Gastroesophageal sphincter (tissue), 4 donors: ENCODE measurements at places on chromosomes 2 and 18. TPM values are rescaled to one million over a fixed set of nuclear protein-coding genes. Genes with fewer than 3 reads are reported as not detected.

SIX3 gene
- not detected for total RNA-seq

- ATAC-seq: peak; percentile 30
Measured at GRCh38 chr2:202032846-202033316, 774 bp upstream of the FZD7 start.

- ATAC-seq: no peak
Measured at GRCh38 chr2:151374436-151374835, 17.0 kb downstream of the TNFAIP6 start.

COLEC11 gene
- 4.6 TPM for total RNA-seq

GRCh38 chr2:5885451-5886173 is 193.4 kb downstream of the SOX11 start:
- ATAC-seq: no peak

TBR1 gene
- total RNA-seq: not detected

GRCh38 chr2:41718705-41719104 is 329.1 kb upstream of the PKDCC start:
- no peak for ATAC-seq

- ATAC-seq: no peak
Measured at GRCh38 chr2:67671464-67672450, 274.6 kb downstream of the ETAA1 start.

GRCh38 chr18:44507729-44508325 is 172.9 kb upstream of the SETBP1 start:
- peak; percentile 65 for ATAC-seq

- ATAC-seq: no peak
Measured at GRCh38 chr2:42236911-42237310, 67.8 kb downstream of the EML4 start.

DNA sequence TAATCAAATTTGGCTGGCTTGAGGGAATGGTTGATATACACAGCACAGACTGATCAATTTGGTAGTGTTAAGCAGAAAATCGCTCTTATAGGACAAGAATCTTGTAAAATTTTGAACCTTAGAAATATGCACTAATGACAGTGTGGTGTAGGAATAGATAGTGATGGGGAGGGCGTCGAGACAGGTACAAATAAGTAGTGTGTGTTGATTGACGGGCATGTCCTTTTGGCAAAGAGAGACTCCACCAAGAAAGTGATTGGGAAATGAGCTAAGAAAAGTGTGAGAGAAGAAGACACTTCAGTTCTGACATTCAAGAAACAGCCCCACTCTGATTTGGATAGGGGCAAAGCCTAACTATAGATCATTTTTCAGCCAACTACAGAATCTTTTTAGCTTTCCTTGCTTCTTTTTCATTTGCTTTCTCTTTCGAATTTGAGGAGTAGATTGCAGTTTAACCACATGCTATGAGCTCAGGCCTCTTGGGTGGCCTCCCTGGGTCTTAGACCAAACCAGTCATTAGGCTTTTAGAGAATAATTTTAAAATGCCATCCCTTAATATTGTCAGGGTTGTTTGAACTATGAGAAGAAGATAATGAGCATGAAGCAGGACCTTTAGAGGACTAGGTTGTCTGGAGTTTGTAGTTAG is 127.1 kb downstream of the CERS6 start:
- no peak for ATAC-seq

DNA sequence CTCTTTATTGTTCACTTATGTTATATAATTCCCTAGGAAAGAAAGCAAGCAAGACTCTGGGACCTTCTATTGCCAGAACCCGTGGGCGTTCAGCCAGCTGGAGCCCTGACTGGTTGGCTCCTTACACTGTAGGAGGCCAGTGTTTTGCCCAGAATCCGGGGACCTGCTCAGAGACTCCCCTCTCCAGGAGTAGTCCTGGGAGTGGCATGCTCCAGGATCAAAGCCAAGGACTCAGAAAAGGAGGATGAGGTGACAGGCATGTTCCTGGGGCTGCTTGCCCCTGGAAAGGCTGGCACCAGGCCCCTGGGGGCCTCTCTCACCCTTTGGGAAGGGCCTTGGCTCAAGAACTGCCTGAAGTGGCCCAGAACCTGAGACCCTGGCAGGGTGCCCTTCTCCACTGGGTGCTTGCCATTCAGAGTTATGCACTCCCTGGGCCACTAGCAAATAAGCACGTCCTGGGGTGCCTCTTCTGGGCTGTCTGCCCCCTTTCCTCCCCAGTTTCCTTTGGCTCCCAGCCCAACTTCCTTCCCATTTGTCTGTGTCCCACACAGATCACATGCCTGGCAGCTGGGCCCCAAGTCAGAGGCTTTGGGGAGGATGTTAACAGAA is 19.6 kb upstream of the KIF3C start:
- ATAC-seq: peak; percentile 72

DNA sequence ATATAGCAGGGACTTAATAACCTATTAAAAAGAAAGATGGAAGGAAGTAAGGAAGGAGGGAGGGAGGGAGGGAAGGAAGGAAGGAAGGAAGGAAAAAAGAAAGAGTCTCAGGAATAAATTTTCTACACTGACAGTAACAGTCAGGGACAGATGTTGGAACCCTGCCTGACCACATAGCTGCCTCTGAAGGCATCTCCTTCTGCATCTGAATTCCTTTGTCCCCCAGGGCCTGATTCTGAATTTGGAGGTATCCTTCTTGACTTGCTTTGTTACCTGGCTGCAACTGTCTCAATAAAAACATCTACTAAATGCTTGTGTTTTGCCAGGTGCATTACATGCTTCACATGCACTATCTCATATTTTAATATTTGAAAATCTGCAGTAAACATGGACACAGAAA is 17.4 kb upstream of the LRATD1 start:
- ATAC-seq: no peak

DNA sequence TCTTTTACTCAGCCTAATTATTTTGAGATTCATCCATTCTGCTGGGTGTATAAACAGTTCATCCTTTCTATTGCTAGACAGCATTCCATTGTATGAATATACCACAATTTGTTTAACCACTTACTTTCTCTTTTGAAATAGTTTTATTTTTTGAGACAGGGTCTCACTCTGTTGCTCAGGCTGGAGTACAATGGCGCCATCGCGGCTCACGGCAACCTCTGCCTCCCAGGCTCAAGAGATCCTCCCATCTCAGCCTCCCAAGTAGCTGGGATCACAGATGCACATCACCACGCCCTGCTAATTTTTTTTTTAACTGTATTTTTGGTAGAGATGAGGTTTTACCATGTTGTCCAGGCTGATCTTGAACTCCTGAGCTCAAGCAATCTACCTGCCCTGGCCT is 54.5 kb downstream of the USP37 start:
- no peak for ATAC-seq

- no peak for ATAC-seq
Measured at GRCh38 chr2:89848763-89849368, 1157.4 kb downstream of the RPIA start.

- no peak for ATAC-seq
Measured at GRCh38 chr18:69208545-69208944, 192.1 kb upstream of the DOK6 start.

UGT1A3 gene
- not detected for total RNA-seq

GRCh38 chr2:147067136-147067535 is 777.7 kb upstream of the ACVR2A start:
- ATAC-seq: no peak

DNA sequence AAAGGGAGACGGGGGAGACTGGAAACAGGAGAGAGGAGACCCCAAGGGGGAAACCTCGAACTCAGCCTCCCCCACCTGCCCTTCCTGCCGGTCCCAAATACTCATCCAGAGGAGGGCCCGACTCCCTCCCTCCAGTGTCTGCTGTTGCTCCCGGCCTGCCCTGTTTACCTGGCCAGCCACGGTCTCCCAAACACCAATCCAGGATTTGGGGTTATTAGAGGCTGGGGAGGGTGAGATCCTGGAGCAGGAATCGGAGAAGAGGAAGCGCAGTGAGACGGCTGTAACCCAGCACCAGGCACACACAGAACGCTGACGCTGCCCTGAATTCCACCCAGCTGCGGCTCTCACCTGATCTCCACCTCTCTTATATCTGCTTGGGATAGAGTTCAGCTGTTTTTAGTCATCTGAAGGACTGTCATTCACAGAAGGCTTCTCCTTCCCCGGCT is 213.0 kb downstream of the TNS1 start:
- no peak for ATAC-seq

- ATAC-seq: peak; percentile 62
Measured at GRCh38 chr2:220076734-220077133, 449.3 kb downstream of the SLC4A3 start.

CAVIN2 gene
- 72.8 TPM for total RNA-seq

ST6GAL2 gene
- 24.8 TPM for total RNA-seq

- ATAC-seq: no peak
Measured at GRCh38 chr2:26506279-26506678, 28.4 kb upstream of the OTOF start.

GRCh38 chr18:47863041-47863440 is 67.4 kb downstream of the SMAD2 start:
- no peak for ATAC-seq

CNDP1 gene
- total RNA-seq: not detected

- no peak for ATAC-seq
Measured at GRCh38 chr2:159129269-159129668, 157.2 kb downstream of the WDSUB1 start.

DNA sequence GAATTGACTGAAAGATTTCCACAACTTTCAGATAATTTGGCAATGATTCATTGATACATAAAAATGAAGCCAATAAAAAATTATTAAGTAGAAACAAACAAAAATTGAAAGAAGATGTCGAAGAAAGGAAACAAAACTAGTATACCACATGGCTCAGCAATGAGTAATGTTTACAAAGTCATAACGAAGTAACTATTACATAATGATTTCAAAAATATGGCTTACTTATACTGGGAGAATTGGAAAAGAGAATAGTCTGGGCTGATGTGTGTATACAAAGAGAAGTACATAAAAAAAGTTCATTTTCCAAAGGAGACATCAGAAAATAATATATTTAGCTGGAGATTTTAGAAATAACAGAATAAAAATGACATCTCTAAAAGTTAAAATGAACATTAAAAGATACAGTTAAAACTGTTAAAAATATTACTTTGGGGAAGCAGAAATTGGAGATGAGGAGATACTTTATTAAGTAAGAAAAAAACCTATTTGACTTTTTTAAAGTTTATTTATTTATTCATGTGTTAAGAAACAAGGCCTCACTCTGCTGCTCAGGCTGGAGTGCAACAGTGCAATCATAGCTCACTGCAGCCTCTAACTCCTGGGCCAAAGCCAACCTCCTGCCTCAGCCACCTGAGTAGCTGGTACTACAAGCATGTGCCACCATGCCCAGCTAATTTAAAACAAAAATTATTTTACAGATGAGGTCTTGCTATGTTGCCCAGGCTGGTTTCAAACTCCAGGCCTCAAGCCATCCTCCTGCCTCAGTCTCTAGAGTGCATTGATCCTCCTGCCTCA is 409.7 kb upstream of the PIK3C3 start:
- no peak for ATAC-seq

GRCh38 chr18:79400091-79400590 is 4.4 kb downstream of the NFATC1 start:
- no peak for ATAC-seq

- no peak for ATAC-seq
Measured at GRCh38 chr2:135011633-135012032, 35.6 kb downstream of the MAP3K19 start.

GRCh38 chr2:227942021-227942420 is 70.6 kb downstream of the DAW1 start:
- no peak for ATAC-seq
